ENCODE measurements at places on chromosomes 4 and X.
A peak's percentile ranks its signal among the peaks of the same experiment; 100 is the strongest.

DNA sequence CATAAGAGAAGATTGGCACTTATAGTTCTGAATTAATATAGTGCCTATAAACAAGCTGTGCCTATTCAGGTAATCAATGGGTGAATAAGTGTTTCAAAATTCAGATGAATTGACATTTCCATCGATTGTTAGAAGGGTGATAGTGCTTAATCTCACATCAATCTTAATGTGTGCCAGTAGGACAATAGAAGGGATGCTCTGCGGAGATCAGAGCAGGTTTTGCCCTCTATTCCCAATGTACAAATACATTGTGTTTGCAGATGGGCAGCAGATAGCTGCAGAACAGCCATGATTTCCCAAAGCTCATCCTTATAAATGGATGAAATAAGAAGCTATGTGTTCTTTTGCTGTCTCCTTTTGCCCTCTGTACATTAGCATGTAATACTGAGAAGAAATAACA lies 7.2 kb downstream of the MAB21L2 start:
- no peak for DNase-seq

DNA sequence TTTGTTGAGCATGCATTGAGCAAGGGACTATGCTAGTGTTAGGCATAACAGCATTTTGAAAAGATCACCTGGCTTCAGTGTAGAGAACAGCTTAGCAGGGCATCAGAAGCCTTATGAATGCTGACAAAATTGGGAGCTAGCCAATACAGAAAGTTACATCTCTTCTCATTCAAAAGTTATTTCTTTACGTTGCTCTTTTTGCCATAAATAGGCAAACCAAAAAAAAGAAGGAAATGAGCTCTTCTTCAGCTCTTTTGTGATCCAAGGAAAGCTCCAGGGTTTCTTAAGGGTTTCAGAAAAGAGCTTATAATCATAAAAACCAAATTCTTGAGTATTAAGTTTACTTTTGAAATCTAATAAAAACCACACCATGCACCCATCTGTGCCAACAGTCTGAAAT lies 35.2 kb upstream of the LNX1 start:
- no peak for DNase-seq

DNA sequence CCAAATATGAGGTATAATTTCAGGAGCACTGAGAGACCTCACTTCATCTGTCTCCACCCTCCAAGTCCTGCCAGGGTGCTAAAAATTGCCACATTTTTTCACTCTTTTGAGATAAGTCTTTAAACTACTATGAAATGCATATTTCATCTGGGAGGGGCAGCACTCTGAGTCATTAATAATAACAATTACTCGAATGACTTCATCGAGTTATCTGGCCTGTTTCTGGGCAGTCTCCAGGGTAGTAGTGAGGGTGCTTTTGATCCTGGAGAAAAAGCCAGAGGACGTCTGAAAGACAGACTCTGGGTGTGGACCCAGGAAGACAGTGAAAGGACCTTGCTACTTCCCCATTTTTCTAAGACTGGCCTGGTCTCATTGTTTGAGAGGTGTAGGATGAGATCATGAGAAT lies 42.3 kb upstream of the SRD5A3 start:
- DNase-seq = no peak

GRCh38 chrX:136616987-136617685 lies 30.8 kb upstream of the CD40LG start:
- no peak for DNase-seq

GRCh38 chrX:132508834-132509233 lies 20.0 kb upstream of the MBNL3 start:
- DNase-seq = no peak

DNA sequence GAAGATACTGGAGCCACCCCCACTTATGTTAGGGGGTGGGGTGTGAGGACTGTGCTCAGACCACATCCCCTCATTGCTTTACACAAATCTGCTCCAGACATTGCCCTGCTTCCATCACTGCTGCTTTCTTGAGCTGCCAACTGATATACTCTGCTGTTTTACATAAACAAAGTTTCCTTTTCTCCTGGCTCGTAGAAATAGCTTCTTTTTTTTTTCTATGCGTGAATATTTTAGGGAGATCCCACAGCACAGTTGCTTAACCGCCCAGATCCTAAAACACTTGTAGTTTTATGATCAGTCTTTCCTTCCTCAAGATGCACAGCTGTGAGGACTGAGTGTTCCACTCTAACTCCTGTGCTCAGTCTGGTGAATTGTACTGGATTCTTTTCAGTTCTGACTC lies 768.4 kb downstream of the PCDH18 start:
- no peak for DNase-seq

- no peak for DNase-seq
Measured at GRCh38 chrX:129690435-129690834, 35.7 kb upstream of the APLN start.

DNA sequence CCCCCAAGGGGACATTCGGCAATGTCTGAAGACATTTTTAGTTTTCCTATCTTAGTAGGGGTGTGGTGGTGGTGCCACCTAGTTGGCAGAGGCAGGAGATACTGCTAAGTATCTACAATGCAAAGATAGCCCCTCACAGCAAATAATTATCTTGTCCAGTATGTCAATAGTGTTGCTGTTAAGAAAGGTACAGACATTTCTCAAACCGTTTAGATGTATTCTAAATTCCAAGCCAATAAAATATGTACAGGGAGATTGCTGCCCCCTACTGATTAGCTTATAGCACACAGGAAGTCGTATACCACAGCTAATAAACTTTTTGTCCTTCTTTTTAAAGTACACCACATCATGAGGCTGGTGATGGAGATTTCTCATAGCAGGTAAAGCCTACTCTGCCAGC lies 260.5 kb downstream of the TMA16 start:
- DNase-seq = no peak

GRCh38 chr4:132982151-132982550 lies 166.9 kb upstream of the PCDH10 start:
- DNase-seq = no peak

- no peak for DNase-seq
Measured at GRCh38 chr4:73734530-73735001, 5.8 kb upstream of the CXCL8 start.

DNA sequence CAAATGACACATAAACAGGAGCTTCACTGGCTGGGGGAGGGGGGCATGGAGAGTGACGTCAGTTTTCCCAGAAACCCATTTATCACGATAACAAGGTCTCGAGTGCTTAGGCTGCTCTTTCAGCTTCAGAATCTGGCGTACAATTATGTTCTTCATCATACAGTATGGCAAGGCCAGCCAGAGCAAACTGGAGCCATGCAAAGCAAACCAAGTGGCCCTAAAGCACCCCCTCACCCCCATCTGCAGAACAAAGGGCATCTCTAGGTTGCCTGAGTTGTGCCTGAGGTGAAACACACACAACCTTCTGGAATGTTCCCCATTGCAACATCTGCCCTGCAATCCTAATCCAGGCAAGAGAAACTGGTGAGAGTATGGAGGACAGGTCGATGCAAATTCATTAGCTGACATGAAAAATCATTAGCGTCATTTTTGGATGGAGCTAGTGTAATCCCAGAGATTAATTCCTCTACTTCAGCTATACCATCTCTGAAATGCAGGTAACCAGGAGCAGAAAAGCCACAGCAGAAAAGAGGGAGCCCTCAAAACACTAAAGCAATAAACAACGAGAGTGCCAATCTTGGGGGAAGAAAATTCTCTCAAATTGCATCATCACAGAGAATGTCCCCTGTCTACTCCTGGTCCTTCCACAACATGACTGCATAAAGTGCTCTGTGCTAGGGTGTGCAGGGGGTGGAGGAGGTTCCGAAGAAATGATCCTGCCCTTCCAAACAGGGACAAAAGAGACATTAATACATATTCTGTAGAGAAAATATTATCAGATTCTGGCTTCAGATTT lies 1.8 kb downstream of the SEPTIN6 start:
- DNase-seq = peak; percentile 73

DNA sequence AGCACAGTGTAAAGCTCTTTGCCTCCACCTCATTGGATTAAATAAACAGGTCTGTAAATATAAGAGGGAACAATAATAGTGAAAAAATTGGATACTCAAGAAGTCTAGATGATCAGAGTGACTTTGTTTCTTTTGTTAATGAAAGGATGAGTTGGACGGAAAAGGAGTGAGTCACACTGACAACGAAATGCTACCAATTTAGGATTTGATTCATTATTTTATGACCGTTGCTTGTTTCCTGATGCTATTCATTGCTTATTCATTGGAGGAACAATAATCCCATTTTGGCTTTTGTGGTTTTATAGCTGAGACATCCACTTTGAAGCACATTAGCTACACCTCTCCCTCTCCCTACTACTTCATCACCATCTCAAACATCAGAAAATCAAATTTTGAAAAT lies 74.4 kb upstream of the DYNLT3 start:
- no peak for DNase-seq

DNA sequence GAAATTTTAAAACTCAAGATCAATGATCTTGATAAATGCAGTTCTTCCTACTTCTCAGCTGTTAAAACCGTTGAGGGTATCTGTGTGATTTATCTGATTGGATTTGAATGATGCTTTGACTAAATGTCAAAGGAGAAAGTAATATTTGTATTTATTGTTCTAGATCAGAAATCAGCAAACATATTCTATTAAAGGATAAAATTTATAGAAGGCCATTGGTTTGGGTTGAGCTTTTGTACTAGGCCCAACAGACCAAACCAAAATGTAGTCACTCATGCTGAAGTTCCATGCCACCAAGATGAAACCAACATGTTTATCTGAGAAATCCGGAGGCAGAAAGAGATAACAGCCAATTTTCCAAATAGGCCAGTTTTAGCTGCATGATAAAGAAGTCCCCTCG lies 64.5 kb upstream of the BMP2K start:
- DNase-seq = no peak

DNA sequence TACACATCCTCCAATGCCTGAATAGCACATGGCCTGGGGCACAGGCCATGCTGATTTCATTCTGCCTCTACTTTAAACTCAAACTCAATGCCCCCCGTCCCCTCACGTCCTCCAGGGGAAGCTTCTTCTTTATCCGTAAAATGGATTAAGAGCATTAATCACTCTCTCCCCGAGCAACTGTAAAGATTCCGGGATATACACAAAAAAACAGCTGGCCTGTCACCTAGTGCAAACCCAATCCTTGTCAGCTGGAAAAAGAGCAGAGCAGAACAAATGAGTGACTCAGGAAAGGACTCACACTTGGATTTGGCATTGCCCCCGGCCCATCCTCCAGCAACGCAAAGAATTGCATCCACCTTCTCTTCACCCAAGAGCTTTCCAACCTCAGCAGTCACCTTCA lies 7.8 kb downstream of the QDPR start:
- no peak for DNase-seq

DNA sequence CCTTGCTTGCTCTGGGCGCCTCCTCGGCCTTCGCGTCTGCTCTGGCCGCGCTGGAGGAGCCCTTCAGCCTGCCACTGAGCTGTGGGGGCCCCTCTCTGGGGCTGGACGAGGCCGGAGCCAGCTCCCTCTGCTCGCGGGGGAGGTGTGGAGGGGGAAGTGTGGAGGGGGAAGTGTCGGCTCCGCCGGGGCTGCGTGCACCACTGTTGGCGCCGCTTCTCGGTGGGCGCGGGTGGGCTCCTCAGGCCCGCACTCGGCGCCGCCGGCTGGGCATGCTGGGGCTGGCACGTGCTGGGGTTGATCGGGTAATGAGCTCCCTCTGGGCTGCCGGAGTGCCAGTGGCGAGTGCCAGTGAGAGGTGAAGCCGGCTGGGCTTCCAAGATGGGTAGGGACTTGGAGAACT lies 116.7 kb downstream of the CPXCR1 start:
- DNase-seq = no peak

GRCh38 chrX:153981771-153982533 lies 9.4 kb downstream of the TMEM187 start:
- DNase-seq = no peak

- DNase-seq = no peak
Measured at GRCh38 chrX:95218976-95219375, 1465.7 kb upstream of the DIAPH2 start.
